ENCODE measurements at places on chromosomes 13 and 19.

DNA sequence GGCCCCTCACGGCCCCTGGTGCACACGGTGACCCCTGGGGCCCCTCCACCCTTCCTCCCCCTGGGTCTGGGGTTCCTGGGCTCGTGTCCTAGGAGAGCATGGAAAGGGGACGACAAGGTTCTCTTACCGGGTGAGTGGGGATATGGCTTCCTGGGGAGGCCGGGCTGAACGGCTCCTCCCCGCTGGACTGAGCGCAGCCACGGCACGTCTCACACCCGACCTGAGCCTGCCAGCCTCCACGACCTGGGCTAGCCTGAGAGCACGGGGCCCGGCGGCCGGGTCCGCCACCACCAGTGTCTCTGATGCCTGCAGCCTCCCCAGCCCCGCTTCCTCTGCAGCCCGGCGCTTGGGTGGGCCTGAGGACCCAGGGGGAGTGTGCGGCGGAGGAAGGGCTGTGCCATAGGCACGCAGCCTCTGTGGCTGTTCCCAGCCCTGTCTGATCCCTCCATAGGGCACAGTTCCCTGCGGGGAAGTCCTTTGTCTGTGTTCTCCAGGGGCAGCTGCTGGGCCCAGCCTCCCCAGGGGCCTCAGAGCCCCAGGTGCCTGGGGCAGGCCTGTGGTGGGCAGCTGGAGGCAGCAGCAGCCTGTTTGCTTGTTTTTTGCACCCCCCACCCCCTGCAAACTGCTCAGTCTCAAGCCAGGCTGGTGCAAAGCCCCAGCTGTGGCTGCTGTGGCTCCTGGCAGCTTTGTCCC lies 15.0 kb downstream of the PLIN4 start:
- DNase-seq = no peak

- DNase-seq = no peak
Observed at GRCh38 chr19:10998666-10999065, 37.8 kb downstream of the SMARCA4 start.

- DNase-seq = no peak
Observed at GRCh38 chr19:35454663-35455062, 6.6 kb downstream of the FFAR2 start.

DNA sequence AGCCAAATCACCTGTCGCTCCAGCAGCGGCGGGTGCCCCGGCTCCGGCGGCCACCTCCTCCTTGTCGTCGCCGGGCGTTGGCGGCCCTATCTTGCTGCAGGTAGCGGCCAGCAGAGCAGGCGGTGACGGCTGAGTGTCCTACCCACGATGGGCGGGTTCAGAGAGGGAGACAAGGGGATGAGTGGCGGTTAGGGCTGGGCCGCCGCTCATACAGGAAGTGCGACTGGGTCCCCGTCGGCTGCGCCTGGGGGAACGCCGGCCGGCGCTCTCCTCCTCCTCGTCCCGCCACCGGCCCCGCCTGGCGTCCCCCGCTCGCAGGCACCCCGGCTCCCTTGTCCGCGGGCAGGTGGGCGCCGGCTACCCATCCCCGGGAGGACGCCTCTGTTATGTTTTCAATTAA lies 1692.0 kb downstream of the SLITRK5 start:
- no peak for DNase-seq

DNA sequence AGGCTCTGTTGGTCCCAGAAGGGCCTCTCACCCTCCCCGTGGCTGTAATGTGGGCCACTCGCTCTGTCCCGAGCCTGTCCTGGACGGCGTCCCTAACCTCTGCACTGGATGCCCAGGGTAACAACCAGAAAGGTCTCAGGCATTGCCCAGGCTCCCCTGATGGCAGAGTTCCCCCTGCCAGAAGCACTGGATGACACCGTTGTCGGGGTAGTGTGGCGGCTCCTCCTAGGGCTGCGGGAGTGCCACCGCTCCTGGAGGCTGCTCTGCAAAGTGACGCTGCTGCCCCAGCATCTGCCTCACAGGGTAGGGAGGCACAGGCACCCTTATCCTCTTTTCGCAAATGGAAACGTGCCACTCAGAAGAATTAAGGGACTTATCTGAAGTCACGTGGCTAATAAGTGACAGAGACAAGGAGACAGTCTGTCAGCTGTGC lies 32.0 kb downstream of the MPHOSPH8 start:
- DNase-seq = no peak

Measured in stimulated activated CD4-positive, alpha-beta T cell treated with anti-CD3 and anti-CD28 coated beads, Interleukin-1b, Interleukin-23, amount 100 ng/mL, for 1 hour (primary cell).